Retina (tissue), 1 donor: ENCODE measurements at places on chromosomes 3 and 15.

GRCh38 chr3:124837730-124838186 is 49.4 kb downstream of the ITGB5 start:
- DNase-seq, result peak; percentile 72

GRCh38 chr15:31083370-31083780 is 18.1 kb downstream of the TRPM1 start:
- no peak for DNase-seq

DNA sequence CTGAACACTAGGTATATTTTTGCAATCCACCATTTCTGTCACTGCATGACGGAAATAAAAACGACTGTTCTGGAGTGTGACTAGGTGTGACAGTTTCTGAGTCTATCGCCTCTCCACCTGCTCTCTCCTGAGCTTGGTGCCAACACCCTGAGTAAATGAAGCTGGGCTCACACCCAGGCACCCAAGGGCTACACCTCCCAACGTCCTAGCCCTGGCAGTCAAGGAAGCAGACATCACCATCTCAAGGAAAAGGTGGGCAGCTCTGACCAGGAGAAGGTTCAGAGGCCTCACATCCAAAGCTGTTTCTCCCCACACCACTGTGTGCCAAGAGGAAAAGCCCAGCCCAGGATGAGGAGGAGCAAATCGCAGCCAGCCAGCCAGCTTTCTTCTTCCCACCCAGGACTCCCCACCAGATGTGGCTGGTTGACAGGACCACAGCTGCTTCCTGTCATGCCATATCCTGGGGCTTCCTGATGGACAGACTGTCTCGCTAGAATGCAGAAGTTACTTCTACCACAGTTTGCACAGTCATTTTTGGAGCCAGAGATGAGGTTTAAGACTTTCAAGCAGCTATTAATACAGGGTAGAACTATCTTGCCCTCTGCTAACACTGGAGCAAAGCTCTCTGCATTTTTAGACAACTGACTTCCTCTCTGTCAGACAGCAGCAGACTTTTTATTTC is 3.3 kb downstream of the SCAMP2 start:
- DNase-seq, result no peak

DNA sequence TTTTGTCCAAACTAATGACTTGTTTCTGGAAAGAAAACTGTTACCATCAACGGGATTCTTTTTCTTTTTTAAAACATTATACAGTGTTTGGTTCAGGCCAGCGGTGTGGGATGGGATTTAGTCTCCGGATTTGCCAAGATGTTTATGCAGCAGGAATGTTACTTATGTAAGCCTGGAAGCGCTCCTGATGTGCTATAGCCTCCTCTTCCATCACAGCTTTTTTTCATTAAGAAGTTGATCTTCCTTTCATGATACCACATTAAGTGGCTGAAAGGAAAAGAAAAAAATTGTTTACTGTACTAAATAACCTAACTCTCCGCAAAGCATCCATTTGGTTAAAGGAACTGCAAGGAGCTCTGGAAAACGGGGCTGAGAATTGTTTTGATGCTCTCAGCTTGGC is 120.5 kb upstream of the ALDH1A3 start:
- no peak for DNase-seq

GRCh38 chr3:101377209-101377608 is 56.8 kb upstream of the IMPG2 start:
- DNase-seq, result no peak

DNA sequence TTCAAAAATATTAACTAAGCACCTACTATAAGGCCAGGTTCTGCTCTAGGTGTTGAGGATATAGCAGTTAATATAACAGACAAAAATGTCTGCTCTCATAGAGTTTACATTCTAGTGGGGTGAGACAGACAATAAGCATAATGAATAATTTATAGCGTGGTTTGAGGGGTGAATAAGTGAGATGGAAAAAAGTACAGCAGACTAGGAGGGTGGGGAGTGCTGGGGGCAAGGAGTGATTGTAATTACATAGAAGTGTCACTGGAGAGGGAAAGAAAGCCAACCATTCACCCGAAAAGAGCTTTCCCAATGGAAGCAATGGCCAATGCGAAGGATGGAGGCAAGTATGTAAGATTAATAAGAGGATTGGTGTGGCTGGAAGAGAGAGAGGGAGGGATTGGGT is 552.9 kb upstream of the KCNMB2 start:
- DNase-seq, result no peak

GRCh38 chr3:132180337-132180791 is 136.8 kb upstream of the ACP3 start:
- peak; percentile 47 for DNase-seq

DNA sequence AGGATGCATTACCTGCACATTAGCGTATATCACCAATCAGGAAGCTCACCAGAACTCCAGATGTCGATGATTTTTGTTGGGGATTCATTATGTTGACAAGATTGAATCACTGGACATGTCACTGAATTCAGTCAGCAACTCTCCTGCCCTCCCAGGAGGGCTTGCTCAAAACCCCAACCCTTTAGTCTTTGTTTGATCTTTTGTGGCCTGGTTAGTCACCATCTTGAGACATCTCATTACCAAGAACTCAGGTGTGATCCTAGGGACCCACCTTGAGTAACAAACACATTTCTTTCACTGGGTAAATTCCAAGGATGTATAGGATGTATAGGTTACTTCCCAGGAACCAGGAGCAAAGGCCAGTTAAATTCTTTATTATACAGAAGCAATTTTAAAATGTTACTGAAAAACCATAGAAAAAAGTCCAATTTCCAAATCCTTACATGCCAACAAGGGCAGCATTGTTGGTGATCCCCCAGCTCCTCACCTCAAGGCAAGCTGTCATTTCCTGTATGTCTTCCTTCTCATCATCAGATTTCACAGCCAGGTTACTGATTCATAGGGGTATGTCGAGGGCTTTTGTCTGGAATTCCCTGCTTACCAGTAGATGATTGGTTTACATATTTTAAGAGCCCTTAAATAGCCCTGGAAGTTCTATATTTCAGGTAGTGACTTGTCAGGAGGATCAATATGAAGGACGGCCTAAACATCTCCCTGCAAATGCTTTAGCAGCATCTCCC is 11.7 kb downstream of the SNRPN start:
- DNase-seq, result no peak

- DNase-seq, result no peak
Measured at GRCh38 chr3:171315919-171316318, 144.3 kb downstream of the TNIK start.

DNA sequence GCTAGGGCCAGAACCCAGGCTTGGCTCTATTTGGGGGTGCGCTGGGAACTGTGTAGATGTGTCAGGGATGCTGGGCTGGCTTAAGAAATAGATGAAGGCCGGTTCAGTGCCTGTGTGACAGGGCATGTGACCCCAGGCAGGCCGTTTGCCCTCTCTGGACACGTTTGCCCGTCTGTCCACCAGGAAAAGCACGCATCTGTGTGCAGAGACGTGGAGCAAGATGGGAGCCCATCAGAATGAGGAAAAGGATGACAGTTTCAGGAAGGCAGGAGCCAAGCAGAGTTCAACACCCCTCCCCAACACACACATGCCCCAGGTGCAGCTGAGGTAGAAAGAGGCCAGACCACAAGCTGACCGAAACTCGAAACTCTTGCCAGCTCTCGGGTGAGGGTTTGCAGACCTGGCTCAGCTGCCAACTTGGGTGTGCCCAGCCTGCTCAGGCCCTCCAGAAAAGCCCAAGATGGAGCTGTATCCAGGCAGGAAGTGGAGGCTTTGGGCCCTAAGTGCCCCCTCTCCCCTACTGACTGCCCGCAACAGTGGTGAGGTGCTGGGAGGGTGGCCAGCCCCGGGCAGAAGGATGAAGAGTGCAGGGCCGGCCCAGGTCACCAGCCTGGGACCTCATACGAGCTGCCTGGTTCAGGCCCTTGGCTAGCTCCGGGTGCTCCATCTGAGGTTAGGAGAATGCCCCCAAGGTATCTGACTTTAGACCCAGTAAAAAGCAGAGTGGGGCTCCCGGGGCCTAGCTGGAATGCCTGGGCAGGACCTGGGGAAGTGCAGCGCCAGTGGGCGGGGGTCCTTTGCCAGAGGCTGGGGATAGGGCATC is 10.2 kb upstream of the MESP1 start:
- DNase-seq, result no peak

DNA sequence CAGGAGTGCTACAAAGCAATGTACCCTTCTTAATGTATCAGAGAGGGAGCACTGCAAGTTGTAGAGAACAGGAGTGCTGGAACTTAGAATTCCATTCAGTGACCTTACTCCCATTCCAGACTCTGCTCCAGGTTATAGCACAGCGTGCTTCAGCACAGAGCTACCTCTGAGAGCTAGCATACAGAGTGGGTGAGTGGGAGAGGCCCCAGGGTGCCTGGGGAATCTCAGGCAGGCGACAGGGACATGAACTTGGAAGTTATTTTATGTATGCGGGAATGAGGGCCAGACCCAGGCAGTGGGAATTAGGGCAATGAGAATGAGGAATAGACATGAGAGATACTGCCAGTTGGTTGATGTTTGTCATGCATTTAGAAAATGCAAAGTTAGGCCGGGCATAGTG is 3.7 kb upstream of the KNG1 start:
- no peak for DNase-seq

DNA sequence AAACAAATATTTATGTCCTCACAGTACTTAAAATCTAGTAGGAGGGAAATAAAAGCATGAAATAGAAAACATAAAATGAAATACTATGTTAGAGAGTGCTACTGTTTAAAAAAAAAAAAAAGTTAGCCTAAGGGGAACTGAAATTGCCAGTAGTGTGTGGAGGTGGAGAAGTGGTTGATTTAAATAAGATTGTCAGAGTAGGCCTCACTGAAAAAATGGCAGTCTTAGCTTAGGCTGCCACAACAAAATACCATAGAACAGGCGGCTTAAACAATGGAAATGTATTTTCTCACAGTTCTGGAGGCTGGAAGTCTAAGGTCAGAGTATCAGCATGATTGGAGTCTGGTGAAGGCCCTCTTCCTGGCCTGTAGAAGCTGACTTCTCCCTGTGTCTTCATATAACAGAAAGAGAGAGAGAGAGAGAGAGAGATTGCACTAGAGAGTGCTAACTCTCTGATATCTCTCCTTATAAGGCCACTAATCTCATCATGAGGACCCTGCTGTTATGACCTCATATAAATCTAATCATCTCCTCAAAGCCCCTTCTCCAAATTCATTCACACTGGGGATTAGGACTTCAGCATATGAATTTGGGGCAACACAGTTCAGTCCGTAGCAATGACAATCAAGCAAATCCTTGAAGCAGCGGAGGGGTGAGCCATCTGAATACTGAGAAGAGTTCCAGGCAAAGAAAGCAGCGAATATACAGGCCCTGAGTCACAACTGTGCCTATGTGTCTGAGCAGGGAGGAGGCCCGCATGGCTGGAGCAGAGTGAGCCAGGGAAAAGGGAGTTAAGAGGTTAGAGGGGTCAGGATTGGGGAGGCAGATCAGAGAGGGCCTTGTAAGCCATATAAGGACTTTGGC is 23.6 kb upstream of the LRRC34 start:
- no peak for DNase-seq

DNA sequence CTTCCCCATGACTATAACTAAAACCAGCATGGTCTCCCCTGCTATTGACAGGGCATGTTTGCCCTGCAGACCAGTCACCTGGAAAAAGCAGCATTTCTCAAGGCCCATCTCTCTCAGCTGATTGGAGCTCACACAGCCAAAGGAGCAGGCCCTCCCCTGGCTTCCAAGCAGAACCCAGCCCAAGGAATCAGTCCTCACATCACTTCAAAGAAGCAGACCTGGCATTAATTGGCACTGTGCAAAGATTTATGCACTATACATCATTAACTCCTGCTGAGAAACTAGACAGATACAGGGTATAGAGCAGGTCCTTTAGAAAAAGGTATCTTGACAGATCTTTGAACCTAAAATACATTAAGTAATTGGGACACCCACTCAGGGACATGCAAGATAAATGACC is 323.8 kb upstream of the PPP2R3A start:
- no peak for DNase-seq

DNA sequence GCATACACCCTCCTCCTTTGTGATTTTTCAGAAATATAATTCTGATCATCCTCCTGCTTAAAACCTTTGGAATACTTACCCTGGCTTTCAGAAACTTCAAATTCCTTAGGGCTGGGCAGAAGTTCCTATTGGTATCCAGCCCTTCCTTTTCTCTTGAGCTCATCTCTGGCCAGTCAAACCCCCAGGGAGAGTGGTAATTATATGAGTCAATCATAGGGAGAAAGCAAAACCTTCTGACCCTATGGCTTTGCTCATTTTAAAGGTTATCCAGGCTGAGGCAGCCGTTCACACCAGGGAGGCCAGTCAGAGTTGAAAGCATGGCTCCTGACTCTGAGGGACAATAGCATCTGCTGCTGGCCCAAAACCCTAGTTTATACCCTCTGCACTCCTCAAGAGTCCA is 23.9 kb upstream of the CTNNB1 start:
- DNase-seq, result no peak

- no peak for DNase-seq
Measured at GRCh38 chr3:41210966-41211365, 11.7 kb downstream of the CTNNB1 start.

GRCh38 chr3:175222356-175222755 is 363.2 kb downstream of the NAALADL2 start:
- DNase-seq, result no peak

DNA sequence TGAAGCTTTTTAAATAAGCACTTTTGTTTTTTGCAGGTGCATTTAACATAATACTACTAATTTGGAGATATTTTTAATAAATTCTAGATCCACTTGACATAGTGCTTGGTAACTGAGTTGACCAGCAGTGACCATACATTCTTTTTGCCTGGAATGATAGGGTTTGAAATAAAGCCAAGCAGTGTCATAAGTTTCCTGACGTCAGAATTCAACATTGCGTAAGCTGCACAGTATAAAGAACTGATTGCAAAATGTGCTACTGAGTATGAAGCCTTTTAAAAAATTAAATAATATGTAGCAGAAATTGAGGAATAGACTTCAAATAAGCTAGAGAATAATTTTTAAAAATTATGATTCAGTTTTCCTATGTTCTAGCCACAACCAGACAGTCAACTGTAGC is 454.6 kb upstream of the ARPP21 start:
- DNase-seq, result no peak

DNA sequence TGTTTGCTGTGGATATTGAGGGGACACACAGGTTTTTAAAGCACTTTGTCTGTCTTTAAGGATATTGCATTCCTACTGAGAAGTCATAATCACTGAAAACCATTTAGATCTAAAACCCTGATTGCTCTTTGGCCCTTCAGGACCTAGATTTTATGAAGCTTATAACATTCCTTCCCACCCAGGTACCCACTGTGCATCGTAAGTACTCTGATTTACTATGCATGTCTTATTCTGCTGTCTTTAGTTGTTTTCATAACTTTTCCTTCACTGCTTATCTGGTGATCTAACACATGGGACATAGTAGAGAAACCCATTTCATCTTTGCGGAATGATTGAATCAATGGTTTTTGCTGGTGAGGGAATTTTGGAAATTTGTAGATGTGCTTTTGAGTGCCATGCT is 247.0 kb upstream of the RARB start:
- no peak for DNase-seq

GRCh38 chr3:104032283-104032682 is 1334.4 kb upstream of the ALCAM start:
- DNase-seq, result no peak

DNA sequence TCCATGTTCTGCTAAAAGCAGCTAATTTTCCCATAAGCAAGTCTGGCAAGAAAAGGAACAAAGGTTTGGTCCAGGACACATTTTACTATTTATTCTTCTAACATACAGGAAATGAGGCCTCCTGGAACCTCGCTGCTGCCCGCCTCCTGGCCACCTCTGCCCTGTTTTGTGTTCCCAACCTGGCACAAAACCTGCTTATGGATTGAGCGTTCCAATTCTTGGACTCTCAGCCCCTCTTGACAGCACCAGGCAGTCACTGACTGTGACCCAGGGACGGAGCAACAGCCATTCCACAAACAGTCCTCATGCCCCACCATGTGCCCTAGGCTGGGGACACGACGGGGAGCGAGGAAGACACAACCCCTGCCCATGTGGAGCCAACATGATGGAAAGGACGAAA is 11.6 kb upstream of the SSUH2 start:
- DNase-seq, result no peak
